ENCODE measurements at places on chromosomes 11 and 22.
A peak's percentile ranks its signal among the peaks of the same experiment; 100 is the strongest.

- DNase-seq = peak; percentile 35
Measured at GRCh38 chr11:22192289-22192641, 620 bp upstream of the ANO5 start.

- DNase-seq = no peak
Measured at GRCh38 chr22:43562843-43563242, 151.0 kb downstream of the MPPED1 start.

DNA sequence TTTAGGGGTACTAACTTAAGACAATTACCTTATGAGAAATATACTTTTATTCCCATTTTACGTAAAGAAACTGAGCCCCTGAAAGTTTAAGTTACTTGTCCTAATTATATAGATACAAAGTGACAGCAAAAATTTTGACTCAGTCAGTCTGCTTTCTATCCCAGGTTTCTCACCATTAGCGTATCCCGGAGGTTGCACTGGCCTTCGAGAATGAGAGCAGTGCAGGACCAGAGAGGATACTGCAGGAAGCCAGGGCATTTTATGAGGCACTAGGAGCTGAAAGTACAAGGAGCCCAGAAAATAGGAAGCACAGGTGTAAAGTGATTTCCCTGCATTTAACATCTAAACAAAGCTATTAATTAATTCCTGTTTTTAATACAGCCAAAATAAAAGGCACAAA, 55.4 kb downstream of the GRIA4 start:
- no peak for DNase-seq

- DNase-seq = no peak
Measured at GRCh38 chr11:61800331-61801281, 7.9 kb downstream of the FEN1 start.

DNA sequence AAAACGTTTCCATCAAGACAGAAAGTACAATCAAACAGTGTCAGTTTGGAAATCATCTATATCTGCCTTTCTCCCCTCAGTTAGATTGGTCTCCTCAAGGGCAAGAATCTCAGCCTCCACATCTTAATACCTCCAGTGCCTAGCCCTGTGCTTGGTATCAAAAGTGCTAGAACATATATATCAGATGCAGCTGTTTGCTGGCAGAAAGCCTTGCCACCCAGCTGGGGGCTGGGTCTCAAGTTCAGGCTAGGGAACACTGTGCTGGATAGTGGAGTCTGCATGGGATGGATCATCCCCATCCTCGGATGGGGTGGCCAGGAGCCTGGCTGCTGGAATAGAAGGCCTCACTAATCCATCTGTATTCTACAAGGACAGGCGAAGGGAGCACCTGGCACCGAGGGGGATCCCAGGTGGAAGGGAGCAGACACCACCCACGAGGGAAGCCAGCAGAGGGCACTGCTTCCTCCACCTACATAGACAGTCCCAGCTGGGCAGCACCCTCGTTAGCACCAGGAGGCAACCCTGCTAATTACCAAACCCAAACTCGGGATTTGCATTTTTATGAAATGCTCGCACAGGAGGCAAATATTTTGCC, 602.2 kb downstream of the BUD13 start:
- peak; percentile 30 for DNase-seq

GRCh38 chr11:72061739-72062396, 18.5 kb downstream of the NUMA1 start:
- no peak for DNase-seq

- no peak for DNase-seq
Measured at GRCh38 chr11:24413391-24413790, 83.5 kb upstream of the LUZP2 start.

All from T47D (cell line).